ENCODE measurements at places on chromosomes 7 and 10. TPM values are rescaled to one million over a fixed set of nuclear protein-coding genes. Genes with fewer than 3 reads are reported as not detected.

GRCh38 chr10:4656576-4657194 lies 169.3 kb upstream of the AKR1E2 start:
- H3K4me3 ChIP-seq, result no peak overlapping the region
- DNase-seq, result peak; percentile 76
- no peaks in the 10 kb centered on the region for H3K36me3 ChIP-seq
- no peak overlapping the region for H3K27ac ChIP-seq

- peaks cover 18% of the 10 kb centered on the region for H3K4me1 ChIP-seq
- peak within 1 kb of the TSS; percentile 82 for H3K4me3 ChIP-seq
- H3K27me3 ChIP-seq, result no peaks in the 10 kb centered on the region
- H3K36me3 ChIP-seq, result peaks cover 19% of the 10 kb centered on the region
- peak; percentile 94 for DNase-seq
Observed at GRCh38 chr10:100969187-100970075, at the start of gene SEMA4G. Gene SEMA4G, plus strand, starts transcription at chr10:100969504. Its CDS starts 3,409 bp downstream, at chr10:100972913.

- H3K36me3 ChIP-seq, result no peaks in the 10 kb centered on the region
- H3K4me3 ChIP-seq, result peak overlapping the region; percentile 45
- DNase-seq, result no peak
- no peaks in the 10 kb centered on the region for H3K4me1 ChIP-seq
- no peaks in the 10 kb centered on the region for H3K27me3 ChIP-seq
- no peak overlapping the region for H3K27ac ChIP-seq
Observed at GRCh38 chr7:4621396-4621795, 60.7 kb upstream of the FOXK1 start.

- H3K27me3 ChIP-seq, result no peaks in the 10 kb centered on the region
- H3K4me1 ChIP-seq, result peaks cover 2% of the 10 kb centered on the region
- DNase-seq, result no peak
- peaks cover 3% of the 10 kb centered on the region for H3K36me3 ChIP-seq
Observed at GRCh38 chr10:13678101-13678843, 91.5 kb downstream of the PRPF18 start.

DNA sequence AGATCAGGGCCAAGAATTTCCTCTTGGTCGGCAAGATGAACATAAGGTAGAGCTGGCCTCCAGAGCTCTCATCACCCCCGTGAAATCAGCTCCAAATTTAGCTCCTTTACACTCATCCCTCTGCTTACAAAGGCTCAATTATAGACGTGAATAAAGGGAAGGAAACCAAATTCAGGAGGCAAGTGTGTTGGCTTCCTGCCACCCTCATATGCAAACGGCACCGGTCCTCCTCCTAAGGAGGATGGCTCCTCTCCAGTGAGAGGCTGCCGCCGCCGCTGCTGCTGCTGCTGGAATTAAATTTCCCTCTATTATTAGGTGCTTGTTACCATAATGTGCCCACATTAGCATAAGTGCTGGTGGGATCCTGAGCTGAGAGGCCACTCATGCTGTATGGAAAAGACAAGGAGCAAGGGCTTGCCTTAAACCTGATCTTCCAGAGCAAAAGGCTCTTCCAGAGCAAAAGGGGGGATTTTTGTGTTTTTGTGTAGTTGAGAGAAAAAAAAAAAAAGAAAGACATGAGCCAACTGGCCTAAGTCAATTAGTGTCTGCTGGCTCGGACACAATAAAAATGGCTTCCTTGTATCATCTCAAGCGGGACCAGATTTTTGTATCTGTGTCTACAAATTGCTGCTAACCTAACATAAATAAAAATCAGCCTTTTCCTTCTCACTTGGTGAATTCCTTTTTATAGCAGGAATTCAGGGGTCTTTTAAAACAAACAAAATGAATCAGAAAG lies 68.4 kb downstream of the CDHR3 start:
- no peaks in the 10 kb centered on the region for H3K4me1 ChIP-seq
- no peaks in the 10 kb centered on the region for H3K27me3 ChIP-seq
- no peaks in the 10 kb centered on the region for H3K36me3 ChIP-seq
- peak; percentile 63 for DNase-seq

DNA sequence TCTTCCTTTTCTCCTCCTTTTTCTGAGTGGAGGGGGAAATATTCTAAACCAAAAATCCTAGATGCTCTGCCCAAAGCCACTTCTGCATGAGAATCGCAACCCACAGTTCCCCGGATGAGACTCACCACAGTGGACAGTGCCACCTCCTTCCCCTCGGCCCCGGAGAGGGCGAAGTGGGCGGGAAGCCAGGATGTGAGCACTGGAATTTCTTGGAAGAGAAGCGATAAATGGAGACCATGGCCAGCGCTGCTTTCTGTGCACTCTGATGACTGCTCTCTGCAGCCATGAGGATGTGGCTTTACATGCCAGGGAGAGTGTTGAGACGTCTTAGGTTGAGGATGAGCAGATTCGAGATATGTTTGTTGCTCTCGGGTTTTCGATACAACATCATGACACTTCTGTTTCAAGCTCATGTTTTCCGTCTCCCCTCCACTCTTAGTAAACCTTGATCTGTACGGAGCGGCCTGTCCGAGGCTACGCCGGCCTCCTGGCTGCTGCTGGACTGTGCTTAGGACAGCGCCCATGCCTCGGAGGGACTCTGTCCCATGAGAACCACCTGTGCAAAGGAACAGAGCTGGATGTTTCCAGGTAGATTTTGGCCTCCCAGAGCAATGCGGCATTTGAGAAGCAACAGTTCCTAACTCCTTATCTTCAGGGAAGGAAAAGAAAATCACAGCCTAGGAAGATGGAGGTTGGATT lies 414.6 kb upstream of the FOXK1 start:
- no peaks in the 10 kb centered on the region for H3K36me3 ChIP-seq
- H3K4me1 ChIP-seq, result no peaks in the 10 kb centered on the region
- DNase-seq, result no peak
- no peak overlapping the region for H3K27ac ChIP-seq
- no peak overlapping the region for H3K4me3 ChIP-seq

DNA sequence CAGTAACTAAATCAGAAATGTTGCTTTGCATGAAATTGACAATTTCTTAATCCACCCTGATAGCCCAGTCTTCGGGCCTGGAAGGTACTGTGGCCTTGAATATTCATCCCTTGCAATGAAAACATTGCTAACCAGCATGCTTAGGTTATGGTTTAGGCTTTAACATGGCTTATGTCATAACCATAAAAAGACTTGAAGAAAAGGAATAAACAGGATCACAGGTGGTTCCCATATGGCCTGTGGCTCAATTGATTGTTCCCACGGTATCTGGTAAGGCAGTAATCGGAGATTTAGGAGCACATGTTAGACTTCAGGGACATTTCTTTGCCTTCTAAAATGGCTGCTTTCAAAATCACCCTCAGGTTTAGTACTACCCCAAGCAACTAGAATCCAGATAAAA lies 139.5 kb downstream of the ST7 start:
- no peaks in the 10 kb centered on the region for H3K4me1 ChIP-seq
- no peak overlapping the region for H3K4me3 ChIP-seq
- peaks cover 25% of the 10 kb centered on the region for H3K27me3 ChIP-seq
- no peak for DNase-seq
- no peaks in the 10 kb centered on the region for H3K36me3 ChIP-seq

- no peaks in the 10 kb centered on the region for H3K27me3 ChIP-seq
- H3K4me1 ChIP-seq, result no peaks in the 10 kb centered on the region
- no peak overlapping the region for H3K27ac ChIP-seq
- DNase-seq, result no peak
Observed at GRCh38 chr7:21617916-21618390, 75.1 kb downstream of the DNAH11 start.

DNA sequence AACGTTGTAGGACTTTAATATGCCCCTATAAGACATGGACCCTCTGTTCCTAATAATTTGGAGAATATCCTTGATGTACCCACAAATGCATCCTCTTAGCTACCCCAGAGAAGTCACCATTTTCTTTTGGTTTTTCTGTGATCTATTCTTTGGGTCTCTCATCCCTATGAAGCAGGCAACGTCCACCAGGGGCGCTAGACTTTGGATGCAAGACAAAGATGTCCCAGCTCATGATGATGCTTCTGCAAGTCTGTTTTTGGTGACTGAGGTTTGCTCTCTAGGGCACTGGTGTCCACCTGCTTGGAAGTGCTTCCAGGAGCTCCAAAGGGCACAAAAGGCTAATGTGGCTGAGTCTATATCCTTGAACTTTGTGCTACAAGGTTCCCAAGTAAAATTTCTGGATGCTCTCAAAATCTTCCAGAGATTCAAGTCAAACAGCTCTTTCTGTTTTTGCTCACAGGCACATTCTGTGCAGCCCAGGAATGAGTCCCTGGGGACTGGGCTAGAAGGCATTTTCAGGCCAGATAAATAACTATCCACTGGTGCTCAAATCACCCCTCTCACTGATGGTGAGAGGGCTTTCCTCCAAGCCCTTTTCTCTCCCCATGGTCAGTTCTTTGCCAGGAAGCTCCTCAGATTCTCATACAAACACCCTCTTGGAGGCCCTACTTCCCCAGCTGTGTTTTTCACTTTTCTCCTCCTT lies 166.4 kb downstream of the C7orf25 start:
- no peaks in the 10 kb centered on the region for H3K36me3 ChIP-seq
- no peaks in the 10 kb centered on the region for H3K4me1 ChIP-seq
- H3K27ac ChIP-seq, result no peak overlapping the region
- H3K27me3 ChIP-seq, result no peaks in the 10 kb centered on the region
- peak; percentile 90 for DNase-seq

DNA sequence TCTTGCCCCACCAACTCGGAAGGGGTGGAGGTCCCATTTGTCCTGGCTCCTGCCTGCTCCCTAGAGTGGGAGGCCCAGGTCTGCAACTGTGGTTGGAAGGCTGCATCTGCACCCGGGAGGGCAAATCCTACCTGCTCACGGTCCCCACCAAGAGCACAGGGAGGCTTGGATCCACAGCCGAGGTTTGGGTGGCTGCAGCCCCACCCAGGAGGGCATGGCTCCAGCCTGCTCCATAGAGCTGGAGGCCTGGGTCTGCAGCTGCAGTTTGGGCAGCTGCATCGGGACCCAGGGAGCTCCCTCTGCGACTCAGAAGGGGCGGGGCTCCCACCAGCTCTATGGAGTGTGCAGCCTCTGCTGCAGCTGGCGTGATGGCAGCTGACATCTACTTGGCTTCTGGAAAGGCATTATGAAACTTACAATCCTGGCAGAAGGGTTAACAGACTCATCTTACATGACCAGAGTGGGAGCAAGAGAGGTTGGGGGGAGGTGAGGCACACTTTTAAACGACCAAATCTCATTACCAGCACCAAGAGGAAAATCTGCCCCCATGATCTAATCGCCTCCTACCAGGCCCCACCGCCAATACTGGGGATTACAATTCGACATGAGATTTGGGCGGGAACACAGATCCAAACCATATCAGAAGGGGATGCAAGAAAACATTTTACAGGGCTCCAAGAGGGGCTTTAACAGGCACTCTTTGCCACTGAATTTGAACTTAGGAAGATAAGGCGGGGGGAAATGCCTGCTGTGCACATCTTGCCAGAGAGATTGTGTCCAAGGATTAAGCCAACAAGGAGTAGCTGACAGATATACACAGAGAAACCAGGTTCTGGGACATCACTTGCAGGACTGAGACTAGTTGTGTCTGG lies 8.2 kb upstream of the BLVRA start:
- H3K4me1 ChIP-seq, result no peaks in the 10 kb centered on the region
- no peak overlapping the region for H3K4me3 ChIP-seq
- DNase-seq, result peak; percentile 75
- no peak overlapping the region for H3K27ac ChIP-seq
- no peaks in the 10 kb centered on the region for H3K36me3 ChIP-seq

GRCh38 chr10:33279811-33280602 lies 54.5 kb downstream of the NRP1 start:
- H3K4me3 ChIP-seq, result no peak overlapping the region
- peaks cover 9% of the 10 kb centered on the region for H3K36me3 ChIP-seq
- no peak overlapping the region for H3K27ac ChIP-seq
- no peaks in the 10 kb centered on the region for H3K27me3 ChIP-seq
- no peak for DNase-seq
- no peaks in the 10 kb centered on the region for H3K4me1 ChIP-seq

GRCh38 chr7:138665249-138665648 lies 35.9 kb downstream of the SVOPL start:
- H3K27me3 ChIP-seq, result no peaks in the 10 kb centered on the region
- H3K4me1 ChIP-seq, result peaks cover 4% of the 10 kb centered on the region
- no peak overlapping the region for H3K27ac ChIP-seq
- DNase-seq, result no peak

- H3K36me3 ChIP-seq, result no peaks in the 10 kb centered on the region
- peaks cover 2% of the 10 kb centered on the region for H3K27me3 ChIP-seq
- no peak for DNase-seq
- H3K4me1 ChIP-seq, result no peaks in the 10 kb centered on the region
- H3K4me3 ChIP-seq, result no peak overlapping the region
- H3K27ac ChIP-seq, result no peak overlapping the region
Observed at GRCh38 chr7:68073701-68074100, 1077.1 kb downstream of the TYW1 start.

GRCh38 chr7:99627513-99627912 lies 10.8 kb downstream of the ZSCAN25 start:
- H3K36me3 ChIP-seq, result peaks cover 91% of the 10 kb centered on the region
- H3K4me1 ChIP-seq, result peaks cover 5% of the 10 kb centered on the region
- H3K27me3 ChIP-seq, result no peaks in the 10 kb centered on the region
- no peak for DNase-seq
- no peak overlapping the region for H3K4me3 ChIP-seq

DNA sequence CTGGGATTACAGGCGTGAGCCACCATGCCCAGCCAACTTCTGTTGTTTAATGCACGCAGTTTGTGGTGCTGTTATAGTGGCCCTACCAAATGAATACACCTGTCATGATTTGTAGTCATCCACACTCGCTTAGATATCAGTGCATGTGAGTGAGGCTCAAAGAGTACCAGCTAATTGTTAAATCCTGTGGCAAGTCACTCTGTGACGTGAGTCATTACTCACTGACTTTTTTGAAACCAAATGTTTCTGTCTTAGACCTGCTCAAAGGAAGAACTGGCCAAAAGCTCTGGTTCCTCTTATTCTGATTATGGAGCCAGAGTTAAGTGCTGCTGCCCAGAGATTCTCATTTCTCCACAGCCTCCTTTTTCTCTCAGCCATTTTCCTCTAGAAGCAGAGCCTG lies 109.4 kb downstream of the PRKAG2 start:
- no peaks in the 10 kb centered on the region for H3K36me3 ChIP-seq
- H3K27me3 ChIP-seq, result peaks cover 3% of the 10 kb centered on the region
- DNase-seq, result no peak
- H3K27ac ChIP-seq, result no peak overlapping the region
- H3K4me1 ChIP-seq, result no peaks in the 10 kb centered on the region
- H3K4me3 ChIP-seq, result no peak overlapping the region

DNA sequence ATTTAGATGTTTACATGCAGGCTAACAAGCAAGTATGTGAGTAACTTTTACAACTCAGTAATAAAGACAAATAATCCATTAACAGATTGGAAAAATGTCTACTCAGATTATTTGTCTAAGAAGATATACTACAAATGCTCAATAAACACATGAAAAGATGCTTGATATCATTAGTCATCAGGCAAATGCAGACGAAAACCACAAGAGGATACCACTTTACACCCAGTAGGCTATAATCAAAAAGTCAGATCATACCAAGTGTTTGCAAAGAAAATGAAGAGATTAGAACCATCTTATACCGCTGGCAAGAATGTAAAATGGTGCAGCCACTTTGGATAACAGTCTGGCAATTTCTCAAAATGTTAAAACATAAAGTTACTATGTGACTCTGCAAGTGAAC lies 84.1 kb downstream of the MALSU1 start:
- H3K27me3 ChIP-seq, result no peaks in the 10 kb centered on the region
- H3K4me1 ChIP-seq, result no peaks in the 10 kb centered on the region
- no peak overlapping the region for H3K4me3 ChIP-seq
- H3K36me3 ChIP-seq, result peaks cover 55% of the 10 kb centered on the region
- no peak for DNase-seq
- H3K27ac ChIP-seq, result no peak overlapping the region

CYP26C1 gene
- total RNA-seq, result 0.35 TPM

TMEM196 gene
- total RNA-seq, result not detected

SLC26A5 gene
- total RNA-seq, result 0.42 TPM

SPDYE8 gene
- total RNA-seq, result not detected

MCU gene
- 50.0 TPM for total RNA-seq

HOXA2 gene
- not detected for total RNA-seq

SLC26A3 gene
- not detected for total RNA-seq

CALHM1 gene
- not detected for total RNA-seq

OLAH gene
- total RNA-seq, result not detected
